ENCODE measurements at places on chromosomes 3 and 15.

DNA sequence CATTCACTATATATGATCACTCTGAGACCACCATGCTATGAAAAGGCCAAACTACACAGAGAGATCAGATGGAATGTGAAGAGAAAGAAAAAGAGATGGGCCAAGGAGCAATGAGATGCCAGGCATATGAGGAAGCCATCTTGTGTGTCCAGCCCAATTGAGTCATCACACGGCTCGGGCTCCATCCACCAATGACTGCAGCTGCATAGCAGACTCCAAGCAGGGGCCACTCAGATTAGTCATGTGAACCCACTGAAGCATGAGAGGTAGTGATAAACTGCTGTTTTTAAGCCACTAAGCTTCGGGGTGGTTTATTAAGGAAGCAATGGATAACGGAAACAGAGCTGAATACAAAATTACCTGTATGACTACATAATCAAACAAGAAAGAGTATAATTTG is 185.9 kb downstream of the SUCLG2 start:
- DNase-seq = no peak

- no peak for DNase-seq
Measured at GRCh38 chr15:63256433-63257274, 20.8 kb upstream of the APH1B start.

DNA sequence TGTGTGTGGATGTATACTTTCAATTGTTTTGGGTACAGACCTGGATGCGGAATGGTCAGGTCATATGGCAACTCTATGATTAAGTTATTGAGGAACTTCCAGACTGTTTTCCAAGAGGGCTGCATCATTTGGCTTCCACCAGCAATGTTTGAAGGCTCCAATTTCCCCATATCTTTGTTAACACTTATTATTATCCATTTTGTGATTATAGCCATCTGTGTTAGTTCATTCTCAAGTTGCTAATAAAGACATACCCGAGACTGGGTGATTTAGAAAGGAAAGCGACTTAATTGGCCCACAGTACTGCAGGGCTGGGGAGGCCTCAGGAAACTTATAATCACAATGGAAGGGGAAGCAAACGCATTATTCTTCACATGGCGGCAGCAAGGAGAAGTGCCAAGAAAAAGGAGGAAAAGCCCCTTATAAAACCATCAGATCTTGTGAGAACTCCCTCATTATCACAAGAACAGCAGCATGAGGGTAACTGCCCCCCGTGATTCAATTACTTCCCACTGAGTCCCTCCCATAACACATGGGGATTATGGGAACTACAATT is 31.1 kb upstream of the ALDH1A2 start:
- no peak for DNase-seq

GRCh38 chr3:174581558-174581957 is 277.6 kb upstream of the NAALADL2 start:
- DNase-seq = no peak

- DNase-seq = no peak
Measured at GRCh38 chr3:172646439-172647015, 64.3 kb downstream of the NCEH1 start.

- DNase-seq = no peak
Measured at GRCh38 chr15:96300836-96301235, 29.7 kb upstream of the NR2F2 start.

- DNase-seq = peak; percentile 48
Measured at GRCh38 chr3:32296251-32297204, 58.0 kb downstream of the CMTM8 start.

DNA sequence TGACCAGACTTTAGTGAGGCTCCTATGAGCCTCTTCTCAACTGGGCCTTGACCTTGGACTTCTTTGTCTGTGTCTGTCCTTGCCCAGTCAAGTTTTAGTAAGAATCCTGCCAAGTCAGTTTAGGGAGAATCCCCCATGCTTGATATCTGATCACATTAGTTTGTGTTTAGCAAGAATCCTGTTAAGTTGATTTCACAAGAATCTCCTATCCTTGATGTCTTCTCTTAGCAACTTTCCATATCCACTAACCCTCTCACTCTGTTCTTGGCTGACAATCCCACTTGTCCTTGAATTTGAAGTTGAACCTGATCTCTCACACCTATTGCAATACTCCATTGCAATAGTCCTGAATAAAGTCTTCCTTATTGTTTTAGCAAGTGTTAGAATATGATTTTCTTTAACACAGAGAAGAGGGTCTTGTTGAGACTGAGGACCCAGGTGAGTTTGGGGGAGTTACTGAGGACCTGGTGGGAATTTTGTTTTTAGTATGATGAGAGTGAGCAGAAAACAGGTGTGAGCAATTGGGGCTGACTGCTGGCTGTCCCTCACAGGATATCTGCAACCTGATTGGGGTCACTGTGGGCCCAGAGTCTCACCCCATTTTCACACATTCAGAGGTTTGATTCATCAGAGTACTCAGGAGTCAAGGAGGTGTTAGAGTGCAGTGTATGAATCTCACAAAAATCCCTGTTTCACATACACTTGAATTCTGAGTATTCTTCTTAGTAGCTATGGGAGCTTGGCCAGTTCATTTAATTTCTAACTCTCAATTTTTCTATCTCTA is 39.9 kb upstream of the TNFAIP8L3 start:
- DNase-seq = no peak

DNA sequence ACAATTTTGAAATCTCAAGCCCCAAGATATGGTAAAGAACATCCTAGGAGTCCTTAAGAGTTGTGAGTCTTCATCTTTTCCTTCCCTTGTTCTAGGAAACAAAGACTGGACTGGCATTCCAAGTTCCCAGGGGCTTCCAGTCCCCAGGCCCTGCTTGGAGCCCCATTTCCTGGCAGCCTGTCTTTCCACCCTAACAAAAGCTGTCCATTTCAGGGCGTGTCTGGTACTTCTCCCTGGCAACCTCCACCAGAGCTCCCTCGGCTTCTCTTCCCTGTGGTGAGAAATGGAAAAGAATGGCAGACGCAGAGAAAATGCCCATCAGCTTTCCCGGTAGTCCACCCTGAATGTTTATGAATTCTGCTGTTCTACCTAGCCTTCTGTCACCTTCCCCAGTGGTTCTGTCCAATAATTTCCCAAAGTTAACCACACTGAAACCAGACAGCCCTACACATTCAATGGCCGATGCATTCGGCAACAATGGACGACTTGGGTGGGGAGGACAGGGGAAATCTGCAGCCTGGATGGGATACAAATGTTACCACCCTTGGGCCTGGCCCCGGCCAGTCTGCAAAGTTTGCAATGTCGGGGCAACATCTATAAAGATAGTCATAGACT is 6.8 kb downstream of the RAB6B start:
- no peak for DNase-seq

DNA sequence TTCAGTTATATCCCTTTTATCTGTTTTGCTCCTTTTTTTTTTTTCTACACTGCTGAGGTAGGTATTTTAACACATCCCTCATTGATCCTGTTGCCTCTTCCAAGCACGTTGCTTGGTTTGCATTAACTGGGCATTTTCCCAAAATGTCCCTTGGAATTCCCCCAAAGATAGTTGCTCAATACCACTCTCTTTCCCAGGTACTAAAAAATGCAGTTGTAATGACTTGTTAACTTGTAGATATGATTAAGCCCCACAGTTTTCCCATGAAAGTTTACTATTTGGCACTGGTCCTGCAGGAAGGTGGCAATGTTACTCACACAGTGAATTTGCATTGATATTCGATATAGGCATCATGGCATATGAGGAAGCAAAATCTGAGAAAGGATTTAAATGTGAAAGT is 67.1 kb downstream of the GRM7 start:
- no peak for DNase-seq

- DNase-seq = no peak
Measured at GRCh38 chr3:19506171-19506570, 357.9 kb downstream of the KCNH8 start.

GRCh38 chr3:50267280-50267913 is 1.6 kb upstream of the SEMA3B start:
- DNase-seq = no peak

GRCh38 chr15:98599909-98600691 is 48.2 kb upstream of the IGF1R start:
- DNase-seq = no peak

DNA sequence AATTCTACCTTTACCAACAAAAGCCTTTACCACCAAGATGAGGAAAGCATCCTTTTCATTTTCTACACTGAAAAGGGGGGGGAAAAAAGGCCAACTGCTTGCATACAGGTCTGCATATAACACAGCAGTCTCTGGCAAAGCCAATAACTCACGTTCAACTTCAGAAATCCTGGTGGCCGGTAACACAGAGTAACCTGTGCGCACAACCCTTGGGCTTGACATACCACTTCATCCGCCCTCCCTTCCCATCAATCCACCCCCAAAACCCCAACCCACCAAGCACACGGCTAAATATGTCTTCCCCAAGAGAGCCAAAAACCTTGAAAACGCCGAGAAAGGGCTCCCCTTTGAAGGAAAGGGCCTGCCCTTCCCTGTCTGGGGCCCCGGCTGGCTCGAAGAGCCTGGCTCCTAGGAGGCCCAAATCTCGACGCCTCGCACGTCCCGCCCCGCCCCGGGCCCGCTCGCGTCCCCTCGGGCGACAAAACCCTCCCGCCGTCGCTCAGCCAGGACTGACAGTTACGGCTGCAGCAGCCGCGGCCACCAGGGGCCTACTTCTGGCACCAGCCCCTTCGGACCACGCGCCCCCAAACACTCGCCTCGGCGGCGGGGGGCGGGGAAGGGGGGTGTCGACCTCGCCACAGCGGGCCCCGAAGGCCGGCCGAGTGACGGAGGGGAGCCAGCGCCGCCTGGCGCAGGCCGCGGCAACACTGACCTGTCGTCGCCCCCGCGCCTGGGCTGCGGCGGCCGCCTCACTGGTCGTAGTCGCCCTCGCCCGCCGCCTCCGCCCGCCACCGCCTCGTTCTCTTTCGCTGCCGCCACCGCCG is 835 bp downstream of the UBE3A start:
- DNase-seq = peak; percentile 19

- no peak for DNase-seq
Measured at GRCh38 chr15:67039384-67040075, 25.9 kb upstream of the SMAD3 start.

DNA sequence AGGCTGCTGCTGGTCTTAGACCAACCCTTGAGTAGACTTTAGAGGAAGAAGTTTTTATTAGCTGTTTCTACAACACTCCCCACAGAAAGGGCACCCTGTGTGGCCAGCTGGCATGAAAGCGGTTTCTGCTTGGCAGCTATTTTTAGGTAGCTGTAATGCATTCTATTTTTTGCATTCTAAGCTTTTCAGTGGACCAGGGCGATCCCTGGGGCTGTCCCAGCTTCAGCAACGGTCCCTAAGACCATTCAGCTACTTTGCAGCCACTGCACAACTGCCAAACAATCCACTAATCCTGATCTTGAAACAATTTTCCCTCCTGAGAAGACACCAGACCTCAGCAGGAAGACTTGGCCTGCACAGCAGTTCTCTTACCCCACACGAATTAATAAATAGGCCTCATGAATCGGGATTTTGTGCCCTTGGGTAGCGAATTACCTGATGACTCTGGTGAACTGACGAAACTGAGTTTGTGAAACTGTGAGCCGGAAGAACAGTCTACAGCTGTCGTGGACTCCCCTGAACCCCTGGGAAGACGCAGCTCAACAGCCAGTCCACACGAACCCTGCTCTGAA is 14.6 kb upstream of the TFRC start:
- no peak for DNase-seq

GRCh38 chr15:99437315-99438223 is 128.2 kb upstream of the MEF2A start:
- no peak for DNase-seq

All from NCI-H2227 treated with DMSO at 0.1 percent for 48 hours (cell line).